Activated T-helper 2 cell treated with anti-CD3 and anti-CD28 coated beads, Interferon-gamma antibody, Interleukin-2, Interleukin-4, amounts not matched to agents 10 μg/mL and 5 μg/mL and 100 μg/mL, durations not matched to agents 14 hours and 24 hours and 36 hours (primary cell): ENCODE measurements at places on chromosomes 3 and 15.

DNA sequence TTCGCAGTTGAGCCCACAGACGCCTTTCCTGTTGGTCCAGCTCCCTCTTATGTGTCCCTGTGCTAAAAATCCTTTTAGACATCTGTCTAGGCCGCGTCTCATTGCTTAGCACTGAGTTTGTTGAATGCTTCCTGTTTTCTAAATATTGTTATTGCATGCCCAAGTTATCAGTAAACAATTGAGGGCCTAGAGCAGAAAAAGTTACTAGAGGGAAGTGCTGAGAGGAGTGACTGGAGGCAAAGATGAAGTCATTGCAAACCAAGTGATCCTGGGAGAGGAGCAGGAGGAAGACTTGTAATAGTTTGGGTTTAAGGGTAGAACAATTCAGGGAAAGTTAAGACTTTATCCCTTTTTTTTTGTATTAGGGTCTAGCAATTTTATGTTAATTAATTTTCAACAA is 88.1 kb downstream of the DCUN1D1 start:
- no peak for DNase-seq

DNA sequence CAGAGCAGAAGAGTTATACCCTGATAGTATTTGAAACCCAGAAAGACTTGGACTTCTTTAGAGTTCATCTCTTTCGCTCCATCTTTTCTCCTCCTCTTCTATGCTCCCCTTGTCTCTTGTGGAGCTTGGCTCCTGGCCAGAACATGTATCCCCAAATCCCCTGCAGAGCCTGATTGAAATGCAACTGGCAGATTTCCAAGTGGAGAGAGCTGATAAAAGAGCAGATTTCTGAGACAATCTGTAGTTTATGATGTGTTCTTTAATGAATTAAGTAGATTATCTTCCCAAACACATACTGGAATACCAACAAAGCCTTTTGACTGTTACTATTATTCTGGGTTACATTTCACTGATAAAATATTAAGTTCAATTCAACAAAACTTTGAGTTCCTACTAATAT is 33.4 kb downstream of the UNC13C start:
- DNase-seq: no peak

DNA sequence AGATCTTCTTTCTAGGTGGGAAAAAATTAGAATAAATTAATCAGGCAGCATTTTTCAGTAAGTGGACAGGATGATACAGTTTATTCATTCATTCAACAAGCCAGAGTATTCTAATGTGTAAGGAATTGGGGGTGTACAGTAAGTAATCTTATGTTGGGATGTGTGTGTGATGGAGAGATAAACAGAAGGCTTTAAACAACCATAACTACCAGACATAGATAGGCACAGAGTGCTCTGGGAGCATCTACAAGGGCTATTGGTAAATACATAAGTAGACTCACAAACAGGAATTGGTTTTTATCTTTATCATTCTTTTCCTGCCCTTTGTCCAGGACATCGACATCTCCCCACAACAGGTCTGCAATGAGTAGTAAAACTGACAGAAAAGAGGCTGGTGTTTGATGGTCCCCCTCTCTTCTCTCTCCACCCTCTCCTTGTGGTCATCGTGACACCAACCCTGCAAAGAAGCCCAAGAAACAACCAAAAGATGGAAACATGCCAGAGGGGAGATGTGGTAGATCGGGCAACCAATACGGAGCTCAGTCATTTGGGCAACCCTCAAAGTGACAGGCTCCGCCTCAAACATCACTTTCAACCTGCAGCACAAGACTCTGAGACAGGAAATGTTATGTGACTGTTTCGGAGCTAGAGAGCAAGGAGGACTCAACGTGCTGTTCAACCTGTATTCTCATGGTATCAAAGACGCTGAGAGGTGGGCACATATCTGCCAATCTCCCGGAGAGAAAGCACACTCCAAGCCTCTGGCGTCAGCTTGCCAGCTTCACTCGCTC is 28.7 kb upstream of the B3GNT5 start:
- peak; percentile 52 for DNase-seq

- DNase-seq: no peak
Observed at GRCh38 chr3:44894485-44894884, 20.1 kb downstream of the TGM4 start.

DNA sequence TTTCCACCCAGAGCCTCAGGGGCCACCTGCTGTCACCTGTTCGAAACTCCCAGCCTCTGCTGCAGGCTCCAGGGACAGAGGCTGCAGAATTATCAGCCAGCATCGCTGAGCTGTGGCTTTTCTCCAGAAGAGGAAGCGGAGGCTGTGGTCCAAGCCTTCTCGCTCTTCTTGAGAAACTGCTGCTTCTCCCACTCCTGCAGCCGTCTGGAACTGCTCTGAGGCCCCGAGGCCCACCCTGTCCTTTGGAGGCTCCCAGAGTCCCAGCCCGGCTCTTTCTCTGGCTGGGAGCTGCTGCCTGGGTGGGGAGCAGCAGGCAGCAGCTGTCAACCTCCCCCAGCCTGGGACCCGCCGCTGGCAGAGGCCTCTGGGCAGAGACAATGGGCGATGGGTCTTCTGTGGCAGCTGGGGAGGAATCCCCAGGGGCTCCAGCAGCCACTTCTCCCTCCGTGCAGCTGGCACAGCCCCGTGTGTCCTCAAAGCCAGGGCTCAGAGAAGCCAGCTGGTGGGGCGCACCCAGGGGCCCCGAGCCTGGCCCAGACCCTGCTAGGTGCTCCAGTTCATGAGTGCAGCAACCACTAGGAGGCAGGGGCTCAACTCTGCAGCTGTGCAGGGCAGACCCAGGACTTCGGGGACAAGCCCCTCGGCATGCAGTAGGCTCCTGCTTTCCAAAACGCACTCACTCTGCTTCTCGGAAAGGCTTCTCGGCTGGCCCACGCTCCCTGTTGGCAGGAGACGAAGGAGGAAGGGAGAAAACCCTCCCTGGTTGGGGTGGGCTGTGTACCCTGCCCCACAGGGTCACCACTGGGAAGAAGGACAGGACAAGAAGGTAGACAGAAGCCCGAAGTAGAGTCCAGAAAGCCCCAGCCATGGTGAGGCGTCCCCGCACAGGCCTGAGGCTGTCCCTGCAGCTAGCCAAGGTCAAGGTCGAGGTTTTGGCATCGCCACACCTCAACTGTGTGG is 49.9 kb upstream of the FURIN start:
- peak; percentile 37 for DNase-seq

GRCh38 chr3:101262393-101263240 is 57.8 kb downstream of the IMPG2 start:
- DNase-seq: no peak

GRCh38 chr15:87724330-87724729 is 532.2 kb downstream of the NTRK3 start:
- DNase-seq: no peak

DNA sequence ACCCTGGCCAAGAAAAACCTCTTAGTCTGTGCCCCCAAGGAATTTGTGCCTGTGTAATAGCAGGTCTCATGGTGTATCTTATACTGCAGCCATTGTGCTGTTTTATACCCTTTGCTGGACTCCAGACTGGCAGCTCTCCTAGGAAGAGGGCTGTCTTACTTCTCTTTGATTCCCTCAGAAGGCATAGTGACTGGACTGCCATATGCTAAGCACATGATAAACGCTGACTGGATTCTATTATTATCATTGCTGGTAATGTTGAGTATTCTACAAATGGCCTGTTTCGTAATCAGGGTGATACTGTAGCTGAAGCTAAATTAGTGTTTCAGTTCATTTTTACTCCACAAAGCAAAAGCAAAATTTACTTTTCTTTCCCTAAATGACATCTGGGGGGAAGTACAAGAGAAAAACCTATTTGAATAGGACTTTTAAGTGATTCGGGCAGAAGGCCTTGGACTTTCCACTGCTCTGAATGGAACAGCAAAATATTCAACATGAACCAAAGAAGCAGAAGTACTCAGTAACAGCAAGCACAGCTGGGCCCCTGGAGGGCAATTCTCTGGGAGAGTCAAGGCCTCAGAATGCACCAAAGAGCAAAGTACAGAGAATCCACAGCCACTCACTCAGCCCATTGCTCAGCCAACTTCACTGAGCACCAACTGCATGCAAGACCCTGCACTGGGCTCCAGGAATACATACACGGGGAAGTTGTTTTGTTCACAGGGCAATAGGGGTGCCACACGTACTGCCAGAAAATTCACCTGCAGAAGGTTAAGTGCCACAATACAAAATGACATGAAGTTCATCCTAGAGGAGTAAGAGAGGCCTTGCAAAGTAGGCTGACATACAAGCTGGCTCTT is 7.9 kb upstream of the BCL2A1 start:
- no peak for DNase-seq

DNA sequence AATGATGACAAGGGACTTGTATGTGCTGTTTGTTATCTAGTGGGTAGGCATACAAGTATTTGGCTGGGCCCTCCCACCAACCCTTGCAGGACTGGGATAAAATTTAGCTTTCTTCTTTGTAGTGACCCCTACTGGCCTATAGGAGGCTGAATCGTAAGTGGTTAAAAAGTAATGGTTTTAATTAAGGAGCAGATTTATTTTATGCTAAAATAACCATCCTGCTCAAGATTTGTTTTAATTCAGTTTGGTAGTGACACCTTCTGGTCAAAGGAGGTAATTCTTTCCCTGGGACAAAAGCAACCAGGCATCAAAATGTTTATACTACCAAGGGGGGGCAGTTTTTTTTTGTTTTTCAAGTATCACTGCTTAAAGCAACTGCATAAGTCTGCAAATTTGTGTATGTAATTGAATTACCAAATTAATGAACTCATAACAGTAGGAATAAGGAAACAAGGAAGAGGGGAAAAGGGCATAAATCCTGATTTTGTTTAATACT is 70.7 kb downstream of the TOP2B start:
- no peak for DNase-seq
